ENCODE measurements at places on chromosomes 2 and 18. TPM values are rescaled to one million over a fixed set of nuclear protein-coding genes. Genes with fewer than 3 reads are reported as not detected.

Gene ALPP
- 0.28 TPM for total RNA-seq

GRCh38 chr18:49380801-49381200 lies 79.6 kb downstream of the DYM start:
- no peaks in the 10 kb centered on the region for H3K36me3 ChIP-seq
- H3K27ac ChIP-seq: peak overlapping the region; percentile 90
- H3K4me3 ChIP-seq: peak overlapping the region; percentile 34
- no peaks in the 10 kb centered on the region for H3K27me3 ChIP-seq
- DNase-seq: peak; percentile 48
- H3K4me1 ChIP-seq: peaks cover 27% of the 10 kb centered on the region

GRCh38 chr18:41144441-41144840 lies 810.6 kb upstream of the PIK3C3 start:
- no peaks in the 10 kb centered on the region for H3K36me3 ChIP-seq
- H3K27ac ChIP-seq: no peak overlapping the region
- H3K27me3 ChIP-seq: no peaks in the 10 kb centered on the region
- no peak overlapping the region for H3K4me3 ChIP-seq
- no peak for DNase-seq

- H3K4me1 ChIP-seq: no peaks in the 10 kb centered on the region
- DNase-seq: no peak
- H3K27ac ChIP-seq: no peak overlapping the region
- H3K27me3 ChIP-seq: no peaks in the 10 kb centered on the region
- H3K36me3 ChIP-seq: no peaks in the 10 kb centered on the region
Measured at GRCh38 chr18:70181015-70181414, 24.5 kb downstream of the RTTN start.
